Stimulated activated CD4-positive, alpha-beta T cell treated with anti-CD3 and anti-CD28 coated beads, Interleukin-2, amount 100 ng/mL, for 24 hours (primary cell): ENCODE measurements at places on chromosomes 4 and X.

- DNase-seq, result no peak
These were observed 3.0 kb downstream of the MEPE start for GRCh38 chr4:87835743-87836142.

- DNase-seq, result peak; percentile 1
These were observed 25.3 kb upstream of the SOD3 start for GRCh38 chr4:24770032-24770584.

- no peak for DNase-seq
These were observed 20.6 kb downstream of the SRD5A3 start for GRCh38 chr4:55366621-55367020.

- DNase-seq, result no peak
These were observed 38.5 kb downstream of the LRP2BP start for GRCh38 chr4:185357211-185357610.

- no peak for DNase-seq
These were observed 17.5 kb upstream of the FAM241A start for GRCh38 chr4:112127803-112128202.

- no peak for DNase-seq
These were observed 98.1 kb upstream of the C1GALT1C1 start for GRCh38 chrX:120727911-120728310.

DNA sequence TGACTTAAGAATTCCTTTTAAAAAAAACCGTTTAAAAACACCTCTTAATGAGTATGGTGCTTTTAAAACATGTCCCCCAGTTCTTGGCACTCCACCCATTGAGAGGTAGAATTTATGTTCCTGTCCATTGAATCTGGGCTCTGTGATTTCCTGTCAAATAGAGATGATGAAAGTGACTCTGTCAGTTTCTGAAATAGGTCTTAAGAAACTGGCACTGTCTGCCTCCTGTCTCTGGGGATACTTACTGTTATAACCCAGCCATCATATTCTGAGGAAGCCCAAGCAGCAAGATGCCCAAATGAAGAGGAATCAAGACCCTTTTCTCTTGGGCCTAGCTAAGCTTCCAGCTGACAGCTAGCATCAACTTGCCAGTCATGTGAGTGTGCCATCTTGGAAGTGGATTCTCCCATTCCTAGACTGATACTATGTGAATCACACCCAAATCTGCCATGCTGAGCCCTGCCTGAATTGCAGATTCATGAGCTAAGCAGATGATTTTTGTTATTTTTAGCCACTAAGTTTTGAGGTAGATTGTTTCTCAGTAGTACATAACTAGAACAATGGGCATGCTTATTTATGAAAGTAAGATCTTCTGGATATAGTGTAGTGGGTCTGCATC lies 22.8 kb downstream of the C4orf54 start:
- no peak for DNase-seq

GRCh38 chr4:108426493-108426892 lies 193.9 kb upstream of the RPL34 start:
- DNase-seq, result no peak

DNA sequence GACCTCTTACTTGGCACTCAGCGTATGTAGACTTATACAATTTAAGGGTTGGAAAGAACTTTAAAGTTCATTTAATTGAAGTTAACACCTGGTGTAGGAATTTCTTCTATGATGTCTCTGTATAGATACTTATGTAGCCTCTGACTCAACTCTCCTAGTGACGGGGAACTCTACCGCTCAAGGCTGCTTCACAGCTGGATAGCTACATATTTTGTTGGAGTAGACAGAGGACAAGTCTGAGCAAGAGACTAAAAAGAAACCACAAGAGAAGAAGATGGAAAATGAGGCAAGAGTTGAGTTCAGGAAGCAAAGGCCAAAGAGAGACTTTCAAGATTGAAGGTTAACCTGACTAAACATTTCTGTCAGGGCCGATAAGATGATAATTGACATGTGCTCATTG lies 52.6 kb downstream of the GPR50 start:
- no peak for DNase-seq

DNA sequence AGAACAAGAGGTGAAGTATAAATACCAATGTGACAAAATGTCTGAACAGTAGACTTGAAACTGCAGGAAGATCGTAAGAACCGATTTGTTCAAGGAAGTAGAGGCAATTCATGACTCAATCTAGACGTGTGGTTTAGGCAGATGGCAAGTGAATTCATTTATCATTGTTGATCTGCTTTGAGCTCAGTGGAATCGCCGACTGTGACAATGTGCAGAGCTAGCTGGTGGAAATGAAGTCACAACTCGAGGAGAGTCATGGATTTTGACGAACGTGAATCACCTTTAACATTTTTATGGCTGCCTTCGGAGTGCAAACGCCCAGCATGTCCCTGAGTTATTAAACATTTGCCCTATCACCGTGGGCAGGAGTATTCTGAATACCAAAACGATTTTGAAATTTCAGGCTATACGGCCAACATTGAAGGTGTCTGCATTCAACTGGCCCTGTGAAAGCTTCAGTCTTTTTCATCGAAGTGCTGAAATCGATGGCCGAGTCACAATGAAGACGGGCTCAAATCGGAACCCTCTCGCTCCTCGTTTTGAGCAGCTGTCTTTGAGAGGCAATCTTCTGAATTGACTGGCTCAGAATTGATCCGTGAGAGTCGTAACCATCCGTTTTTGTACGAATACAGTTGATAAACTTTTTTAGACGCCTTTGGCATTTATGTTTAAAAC lies 689 bp upstream of the OGT start:
- DNase-seq, result peak; percentile 43

DNA sequence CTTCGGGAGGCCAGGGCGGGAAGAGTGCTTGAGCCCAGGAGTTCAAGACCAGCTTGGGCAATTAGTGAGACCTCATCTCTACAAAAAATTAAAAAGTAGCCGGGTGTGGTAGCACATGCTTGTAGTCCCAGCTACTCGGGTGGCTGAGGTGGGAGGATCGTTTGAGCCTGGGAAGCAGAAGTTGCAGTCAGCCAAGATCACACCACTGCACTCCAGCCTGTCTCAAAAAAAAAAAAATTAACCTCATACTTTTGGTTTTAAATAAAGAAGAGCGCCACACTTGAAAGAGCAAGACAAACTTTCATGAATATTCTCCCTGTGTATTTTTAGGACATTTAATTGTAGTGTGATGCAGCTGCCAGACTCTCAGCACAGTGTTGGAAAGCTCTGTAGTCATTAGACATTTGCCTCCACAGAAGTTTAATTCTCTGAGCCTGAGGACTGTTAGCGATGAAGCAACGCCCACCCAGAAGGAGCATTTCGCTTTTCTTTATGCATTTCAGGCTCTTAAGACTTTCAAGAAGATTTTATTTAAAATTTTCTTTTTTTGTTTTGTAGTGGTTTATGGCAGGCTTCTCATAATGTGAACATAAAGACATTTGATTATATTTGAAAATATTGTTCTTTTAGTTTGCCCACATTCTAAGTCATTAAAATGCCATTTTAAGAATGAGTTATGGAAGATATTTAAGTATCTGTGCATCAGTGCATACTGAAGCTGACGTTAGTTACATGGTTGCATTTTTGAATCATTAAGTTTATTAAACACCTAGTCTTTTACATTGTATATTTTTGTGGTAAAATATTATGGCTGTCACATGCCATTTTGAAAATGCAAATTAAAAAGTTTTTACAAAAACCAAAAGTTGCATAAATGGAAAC lies 45.8 kb downstream of the DCLK2 start:
- no peak for DNase-seq

DNA sequence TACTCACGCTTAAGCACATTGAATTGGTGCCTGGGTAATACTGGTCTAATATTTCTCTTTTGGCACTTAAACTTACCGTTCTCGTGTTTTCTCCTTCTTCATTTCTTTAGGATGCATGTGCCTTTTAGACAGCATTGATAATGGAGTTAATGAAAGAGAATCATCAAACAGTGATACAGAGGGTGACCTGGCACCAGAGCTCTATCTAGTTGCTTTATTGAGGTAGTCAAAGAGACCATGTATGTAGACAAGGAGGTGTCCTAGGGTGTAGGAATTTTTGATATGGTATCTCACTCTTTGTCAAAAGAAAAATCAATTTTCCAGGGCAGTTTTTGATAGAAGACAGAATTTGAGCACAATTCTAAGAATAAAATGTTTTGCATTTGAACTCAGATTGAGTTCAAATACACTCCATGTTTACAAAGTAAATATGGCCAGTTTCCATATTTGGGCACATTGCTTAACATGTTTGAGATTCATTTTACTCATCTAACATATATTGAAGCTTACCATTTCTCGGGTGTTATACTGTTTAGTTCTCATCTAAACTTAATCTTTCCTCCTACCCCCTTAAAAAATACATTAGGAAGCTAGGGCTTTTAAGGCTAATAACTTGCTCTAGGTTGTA lies 92.0 kb downstream of the WWC2 start:
- DNase-seq, result no peak

- DNase-seq, result no peak
These were observed 114.7 kb downstream of the MID1 start for GRCh38 chrX:10505726-10506125.

DNA sequence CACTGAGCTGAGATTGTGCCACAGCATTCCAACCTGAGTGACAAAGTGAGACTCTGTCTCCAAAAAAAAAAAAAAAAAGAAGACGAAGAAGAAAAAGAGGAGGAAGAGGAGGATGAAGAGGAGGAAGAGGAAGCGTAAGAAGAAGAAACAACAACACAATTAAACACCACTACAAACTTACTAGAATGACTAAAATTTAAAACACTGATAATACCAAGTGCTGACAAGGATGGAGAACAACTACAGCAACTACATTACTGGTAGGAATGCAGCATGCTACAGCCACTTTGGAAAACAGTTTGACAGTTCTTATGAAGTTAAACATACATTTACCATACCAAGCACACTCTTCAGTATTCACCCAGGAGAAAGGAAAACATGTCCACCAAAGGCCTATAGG lies 24.1 kb downstream of the LRBA start:
- DNase-seq, result no peak

DNA sequence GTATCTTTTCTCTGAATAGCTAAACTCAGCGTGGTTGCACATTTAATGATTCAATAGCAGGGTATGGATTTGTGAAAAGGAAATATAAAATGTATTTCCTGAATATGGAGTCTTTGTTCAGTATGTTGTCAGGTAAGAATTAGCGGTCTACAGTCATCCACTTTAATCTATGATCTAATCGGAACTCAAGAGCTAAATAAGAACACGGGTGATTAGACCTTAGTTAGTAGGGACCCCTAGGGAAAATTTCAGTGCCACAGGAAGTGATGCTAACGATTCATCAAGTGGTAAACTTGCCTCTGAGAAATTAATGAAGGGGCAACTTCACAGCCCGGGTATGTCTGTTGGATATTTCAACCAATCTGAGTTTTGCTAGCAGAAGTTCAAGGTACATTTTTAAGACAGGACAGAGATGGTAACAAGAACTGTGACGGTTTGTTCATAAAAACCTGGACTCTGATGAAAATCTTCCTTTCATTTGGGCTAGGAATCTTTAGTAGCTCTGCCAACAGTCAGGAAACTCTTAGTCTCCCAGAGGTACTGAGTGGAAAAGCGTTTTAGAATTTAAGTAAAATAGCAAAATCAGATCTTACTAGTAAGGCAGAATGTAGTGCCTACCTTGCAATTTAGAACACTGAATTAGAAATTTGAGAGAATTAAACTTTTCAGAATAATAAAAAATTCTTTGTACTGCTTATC lies 47.1 kb downstream of the PCDH7 start:
- no peak for DNase-seq

DNA sequence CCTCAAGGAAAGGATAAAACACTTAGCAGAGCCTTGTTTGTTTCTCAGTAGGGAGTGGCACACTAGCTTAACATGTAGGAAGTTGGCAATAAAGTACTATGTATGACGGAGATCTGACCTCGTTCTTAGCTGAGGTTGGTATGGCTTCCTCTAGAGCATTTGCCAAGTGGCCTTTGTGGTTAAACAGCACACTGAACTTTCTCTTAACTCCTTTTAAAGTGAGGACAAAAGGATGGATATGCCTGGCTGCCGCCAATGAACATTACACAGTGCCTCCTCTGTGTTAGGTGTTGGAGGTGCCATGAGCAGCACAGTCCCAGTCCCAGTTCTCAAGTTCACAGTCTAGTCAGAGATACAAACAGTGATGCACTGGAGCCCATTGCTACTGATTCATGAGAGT lies 54.4 kb downstream of the VGLL1 start:
- no peak for DNase-seq

DNA sequence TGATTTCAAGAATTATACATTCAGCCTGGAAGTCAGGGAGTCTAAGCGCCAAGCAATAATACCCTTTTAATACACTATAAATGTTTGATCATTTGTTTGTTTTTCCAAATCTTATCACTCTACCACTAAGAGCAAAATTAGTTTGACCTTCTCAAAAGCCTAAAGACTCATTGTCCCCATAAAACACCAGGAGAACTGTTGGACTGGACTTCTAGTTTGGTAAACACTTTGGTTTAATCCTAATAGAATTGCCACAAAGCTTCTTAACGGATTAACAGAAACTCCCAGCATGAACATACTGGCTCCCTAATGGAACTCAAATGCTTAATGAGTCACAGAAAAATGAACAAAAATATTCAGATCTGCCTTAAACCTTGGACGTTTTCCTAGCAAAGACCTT lies 34.9 kb downstream of the SYTL5 start:
- DNase-seq, result no peak

- DNase-seq, result no peak
These were observed 31.4 kb downstream of the RGS12 start for GRCh38 chr4:3324093-3324815.

GRCh38 chr4:37802068-37802666 lies 24.3 kb upstream of the PGM2 start:
- DNase-seq, result no peak

DNA sequence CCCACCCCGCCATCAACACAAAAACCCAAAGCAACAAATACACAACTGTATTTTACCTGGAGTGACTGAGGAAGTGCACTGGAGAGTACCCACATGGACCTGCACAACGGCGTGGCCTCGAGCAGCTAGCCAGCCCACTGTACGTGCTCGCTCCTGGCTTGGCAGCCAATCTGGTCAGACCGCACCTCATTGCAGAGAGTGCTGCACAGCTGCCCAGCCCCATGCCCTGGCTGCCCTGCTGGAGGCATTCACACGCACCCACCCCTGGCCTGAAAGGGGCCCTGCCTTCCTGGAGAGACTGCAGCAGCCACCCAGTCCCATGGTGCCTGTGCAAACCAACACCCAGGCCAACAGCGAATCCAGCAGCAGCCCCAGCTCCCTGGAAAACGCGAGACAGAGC lies 116.3 kb downstream of the GALNTL6 start:
- DNase-seq, result no peak

DNA sequence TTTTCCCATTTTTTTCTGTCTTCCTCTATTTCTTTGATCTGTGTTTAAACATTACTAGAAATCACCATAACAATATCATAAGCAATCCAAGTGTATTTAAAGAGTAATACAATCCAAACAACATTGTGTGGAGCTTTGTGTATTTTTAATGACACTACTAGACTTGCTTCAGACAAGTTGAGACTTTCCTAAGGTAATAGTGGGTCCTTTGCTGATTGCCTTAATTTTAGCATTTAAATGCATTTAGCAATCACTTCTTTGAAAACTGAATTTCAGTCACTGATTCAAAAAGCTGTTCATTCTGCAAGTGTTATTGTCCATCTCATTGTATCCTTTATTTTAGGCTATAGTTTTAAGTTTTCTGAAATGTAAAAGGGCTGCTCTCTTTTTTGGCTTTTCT lies 804.8 kb downstream of the ADGRL3 start:
- DNase-seq, result no peak
